ENCODE measurements at places on chromosomes 1 and 21.
A peak's percentile ranks its signal among the peaks of the same experiment; 100 is the strongest.

GRCh38 chr1:248897412-248898337, 8.4 kb upstream of the PGBD2 start:
- H3K27me3 ChIP-seq = no peaks in the 10 kb centered on the region
- no peak overlapping the region for H3K4me3 ChIP-seq

- no peaks in the 10 kb centered on the region for H3K27me3 ChIP-seq
- H3K4me3 ChIP-seq = no peak overlapping the region
- DNase-seq = no peak
- no peaks in the 10 kb centered on the region for H3K4me1 ChIP-seq
Observed at GRCh38 chr1:73359001-73359400, 839.0 kb downstream of the LRRIQ3 start.

DNA sequence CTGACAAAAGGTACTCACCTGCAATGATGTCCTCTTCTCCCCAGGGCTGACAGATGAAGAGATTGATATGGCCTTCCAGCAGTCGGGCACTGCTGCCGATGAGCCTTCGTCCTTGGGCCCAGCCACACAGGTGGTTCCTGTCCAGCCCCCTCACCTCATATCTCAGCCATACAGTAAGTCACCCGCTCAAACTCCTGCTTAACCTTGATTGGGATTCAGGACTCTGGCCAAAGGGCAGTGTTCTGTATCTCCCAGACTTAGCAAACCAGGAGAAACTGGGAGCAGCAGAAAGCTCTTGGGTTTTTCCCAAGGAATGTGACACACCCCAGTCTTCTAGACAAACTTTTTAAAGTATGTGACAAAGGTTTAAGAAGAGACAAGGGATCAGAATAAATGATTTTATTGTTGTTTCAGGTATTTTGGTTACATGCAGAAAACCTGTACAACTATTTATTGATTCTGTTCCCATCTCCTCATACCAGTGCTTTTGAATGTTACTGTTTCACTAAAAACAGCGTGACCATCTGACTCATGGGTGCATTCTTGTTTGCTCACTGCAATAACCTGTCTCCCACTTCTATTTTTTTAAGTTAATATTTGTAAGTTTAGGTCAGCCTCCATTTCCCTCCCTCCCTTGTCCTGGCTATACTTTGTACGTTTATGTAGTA, 124.6 kb downstream of the PEX14 start:
- no peaks in the 10 kb centered on the region for H3K36me3 ChIP-seq
- no peak overlapping the region for H3K27ac ChIP-seq
- peak; percentile 60 for DNase-seq
- H3K4me3 ChIP-seq = no peak overlapping the region

DNA sequence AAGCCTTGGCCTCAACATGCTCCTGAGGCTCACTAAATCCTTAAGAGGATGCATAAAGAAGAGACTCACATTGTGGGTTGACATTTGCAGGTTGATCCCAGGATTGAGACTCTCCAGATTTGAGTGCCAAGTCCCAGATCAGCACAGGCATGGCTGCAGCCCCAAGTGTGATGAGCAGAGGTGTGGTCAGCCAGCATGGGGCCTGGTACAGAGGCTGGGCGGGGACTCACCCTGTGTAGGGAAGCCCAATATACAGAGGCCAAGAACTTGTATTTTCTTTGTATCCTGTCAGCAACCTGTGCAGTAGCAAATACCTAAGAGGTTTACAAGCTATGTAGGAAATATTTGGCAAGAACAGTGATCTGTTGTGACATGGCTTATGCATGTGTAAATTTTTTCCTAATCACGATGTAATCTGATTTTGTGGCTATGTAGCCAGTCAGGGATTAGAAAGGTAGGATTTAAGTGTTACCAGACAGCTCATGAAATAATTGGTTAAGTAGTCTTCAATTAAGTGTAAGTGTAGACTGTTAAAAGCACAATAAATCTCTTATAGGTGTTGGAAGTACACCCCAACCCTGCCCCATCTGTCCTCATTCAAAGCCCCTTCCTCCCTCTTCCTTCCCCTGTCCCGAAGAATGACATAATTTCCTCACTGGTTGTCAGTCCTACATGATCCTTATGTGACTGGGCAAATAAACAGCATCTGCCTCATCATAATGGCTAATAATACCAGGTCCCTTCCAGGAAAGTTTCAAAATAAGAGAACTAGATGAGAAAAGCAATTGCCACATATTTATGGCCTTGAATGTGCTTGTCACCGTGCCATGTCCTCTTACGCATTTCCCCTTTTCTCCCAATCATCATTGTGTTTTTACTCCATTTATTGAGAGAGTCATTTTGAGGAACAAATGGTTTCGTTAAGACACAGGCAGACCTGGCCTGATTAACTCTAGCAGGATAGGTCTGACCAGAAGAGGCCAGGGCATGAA, 120.9 kb downstream of the HLX start:
- H3K27me3 ChIP-seq = no peaks in the 10 kb centered on the region
- DNase-seq = peak; percentile 55
- H3K4me1 ChIP-seq = no peaks in the 10 kb centered on the region
- no peak overlapping the region for H3K4me3 ChIP-seq
- no peaks in the 10 kb centered on the region for H3K36me3 ChIP-seq
- H3K27ac ChIP-seq = no peak overlapping the region

DNA sequence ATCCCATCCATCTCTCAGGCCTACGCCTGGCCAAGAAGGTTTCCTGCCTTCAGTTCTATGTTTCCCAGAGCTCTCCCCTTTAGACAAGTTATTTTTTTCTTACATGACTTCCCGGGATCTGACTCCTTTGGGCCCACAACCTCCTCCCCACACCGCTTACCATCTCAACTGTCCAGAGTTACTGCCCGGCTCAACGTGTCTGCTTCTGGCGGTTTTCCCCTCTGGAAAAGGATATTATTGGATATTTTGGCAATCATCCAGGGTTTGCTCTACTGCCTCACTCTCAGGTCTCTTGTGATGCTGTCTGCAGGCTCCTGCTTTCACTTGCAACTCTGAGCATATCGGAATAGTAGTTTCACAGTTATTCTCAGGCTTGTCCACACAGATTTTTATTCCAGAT, 318.2 kb upstream of the CAMK1G start:
- no peak overlapping the region for H3K27ac ChIP-seq
- no peaks in the 10 kb centered on the region for H3K27me3 ChIP-seq
- no peaks in the 10 kb centered on the region for H3K4me1 ChIP-seq
- DNase-seq = no peak
- no peaks in the 10 kb centered on the region for H3K36me3 ChIP-seq

DNA sequence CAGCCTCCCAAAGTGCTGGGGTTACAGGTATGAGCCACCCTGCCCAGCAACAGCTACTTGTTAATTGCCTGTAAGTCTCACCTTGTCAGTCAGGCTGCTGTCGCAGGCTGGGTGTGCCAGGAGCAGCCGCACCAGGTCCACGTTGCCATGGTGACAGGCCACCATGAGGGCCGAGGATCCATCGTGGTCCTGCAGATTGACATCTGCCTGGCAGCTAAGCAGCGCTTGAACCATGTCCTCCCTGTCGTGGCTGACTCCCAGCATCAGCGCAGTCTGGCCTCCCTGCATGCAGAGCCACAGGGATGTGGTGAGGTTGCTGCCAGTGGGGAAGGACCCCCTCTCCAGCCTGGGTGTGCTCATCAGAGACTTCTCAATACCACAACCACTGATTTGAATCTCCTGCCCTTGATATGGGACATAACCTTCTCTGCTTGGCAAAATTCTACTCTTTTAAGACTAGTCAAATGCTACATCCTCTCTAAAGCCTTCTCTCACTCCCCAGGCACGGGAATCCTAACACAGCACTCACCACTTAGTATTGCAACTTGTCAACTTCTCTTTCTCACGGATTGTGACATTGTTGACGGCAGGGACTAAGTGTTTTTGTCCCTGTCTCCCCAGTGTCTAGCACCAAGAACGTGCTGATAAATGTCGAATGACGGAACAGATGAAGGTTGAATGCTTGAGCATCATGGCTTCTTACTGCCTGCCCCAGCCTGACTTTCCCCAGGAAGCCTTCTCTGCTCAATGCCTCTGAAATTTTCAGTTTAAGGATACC, 52.9 kb downstream of the L1TD1 start:
- no peak overlapping the region for H3K27ac ChIP-seq
- H3K4me1 ChIP-seq = no peaks in the 10 kb centered on the region
- H3K4me3 ChIP-seq = no peak overlapping the region
- peaks cover 50% of the 10 kb centered on the region for H3K36me3 ChIP-seq
- DNase-seq = peak; percentile 48

DNA sequence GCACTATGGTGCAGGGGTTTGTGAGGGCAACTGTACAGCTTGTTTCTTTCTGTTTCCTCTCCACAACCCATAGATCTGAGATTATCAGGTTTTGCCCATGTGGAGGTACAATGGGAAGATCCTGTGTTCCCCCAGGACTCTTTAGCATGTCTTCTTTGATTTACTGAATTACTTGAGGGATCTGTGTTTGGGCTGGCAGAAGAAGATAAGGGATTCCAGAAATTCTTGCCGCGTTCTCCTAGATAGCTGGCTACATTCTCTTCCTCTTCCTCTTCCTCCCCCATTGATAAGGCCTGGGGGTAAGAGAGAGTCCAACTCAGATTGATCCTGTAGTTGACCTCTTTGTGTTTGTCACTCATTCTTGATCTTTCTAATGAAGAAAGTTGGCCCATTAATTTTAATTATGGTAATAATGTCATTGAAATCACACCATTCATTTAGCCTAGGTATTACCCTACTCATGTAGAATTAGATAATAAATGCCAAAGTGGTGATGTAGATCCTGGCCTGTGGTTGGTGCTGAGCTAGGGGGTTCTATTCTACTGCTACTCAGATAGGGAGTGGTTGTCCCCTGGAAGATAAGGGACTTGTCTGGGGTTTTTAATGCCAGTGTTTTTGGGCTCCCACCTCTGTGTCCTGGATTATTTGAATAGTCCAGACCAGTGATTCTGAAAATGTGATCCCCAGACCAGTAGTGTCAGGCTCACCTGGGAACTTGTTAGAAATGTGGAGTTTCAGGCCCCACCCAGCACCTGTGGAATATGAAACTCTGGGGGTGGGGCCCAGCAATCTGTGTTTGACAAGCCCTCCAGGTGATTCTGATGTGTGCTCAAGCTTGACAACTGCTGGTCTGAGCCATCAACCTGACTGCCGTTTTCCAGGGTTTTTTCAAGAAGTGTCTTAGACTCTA, 122.2 kb downstream of the NOS1AP start:
- no peaks in the 10 kb centered on the region for H3K27me3 ChIP-seq
- H3K4me1 ChIP-seq = peaks cover 11% of the 10 kb centered on the region
- H3K27ac ChIP-seq = peak overlapping the region; percentile 30
- H3K4me3 ChIP-seq = no peak overlapping the region
- H3K36me3 ChIP-seq = no peaks in the 10 kb centered on the region

DNA sequence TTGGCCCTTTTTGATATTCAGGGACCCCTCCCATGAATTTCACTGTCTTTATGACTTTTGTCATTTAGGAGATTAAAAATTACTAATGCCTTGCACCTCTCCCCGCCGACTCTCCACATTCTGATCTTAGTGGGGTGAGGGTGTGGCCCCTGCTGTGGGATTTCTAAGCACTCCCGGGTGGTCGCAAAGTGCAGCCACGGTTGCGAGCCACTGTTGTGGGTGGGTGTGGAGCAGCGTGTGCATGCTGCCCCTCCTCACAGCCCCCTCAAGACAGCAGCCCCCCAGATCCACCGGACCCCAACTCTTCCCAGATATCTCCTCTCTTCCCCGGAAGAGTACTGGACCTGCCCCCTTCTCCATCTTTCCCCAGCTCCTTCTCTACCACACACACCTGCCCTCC, 66.6 kb upstream of the EFHD2 start:
- H3K36me3 ChIP-seq = no peaks in the 10 kb centered on the region
- peaks cover 2% of the 10 kb centered on the region for H3K27me3 ChIP-seq

GRCh38 chr1:110348771-110349170, 9.6 kb downstream of the RBM15 start:
- no peak overlapping the region for H3K4me3 ChIP-seq
- no peaks in the 10 kb centered on the region for H3K27me3 ChIP-seq
- peak; percentile 63 for DNase-seq
- peaks cover 4% of the 10 kb centered on the region for H3K4me1 ChIP-seq
- no peak overlapping the region for H3K27ac ChIP-seq

DNA sequence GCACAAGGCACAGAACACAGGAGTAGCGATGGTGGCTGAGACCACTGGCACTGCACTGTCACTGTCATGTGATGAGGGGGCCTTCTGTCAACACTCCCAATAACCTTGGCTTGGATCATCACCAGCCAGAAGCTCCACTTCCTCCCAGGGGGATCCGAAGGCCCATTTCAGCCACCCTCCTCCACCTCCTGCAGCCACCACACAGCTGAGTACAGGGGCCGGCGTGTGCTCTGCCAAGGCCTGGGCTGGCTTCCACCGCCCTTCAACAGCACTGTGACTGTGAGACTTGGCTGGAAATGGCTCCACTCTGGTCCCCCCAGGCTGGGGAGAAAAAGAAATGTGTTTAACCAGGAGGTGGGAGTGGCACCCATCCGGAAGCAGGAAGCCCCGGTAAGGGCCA, 9.9 kb upstream of the NADK start:
- no peaks in the 10 kb centered on the region for H3K27me3 ChIP-seq
- H3K4me1 ChIP-seq = peaks cover 2% of the 10 kb centered on the region
- no peak overlapping the region for H3K4me3 ChIP-seq
- no peak for DNase-seq

DNA sequence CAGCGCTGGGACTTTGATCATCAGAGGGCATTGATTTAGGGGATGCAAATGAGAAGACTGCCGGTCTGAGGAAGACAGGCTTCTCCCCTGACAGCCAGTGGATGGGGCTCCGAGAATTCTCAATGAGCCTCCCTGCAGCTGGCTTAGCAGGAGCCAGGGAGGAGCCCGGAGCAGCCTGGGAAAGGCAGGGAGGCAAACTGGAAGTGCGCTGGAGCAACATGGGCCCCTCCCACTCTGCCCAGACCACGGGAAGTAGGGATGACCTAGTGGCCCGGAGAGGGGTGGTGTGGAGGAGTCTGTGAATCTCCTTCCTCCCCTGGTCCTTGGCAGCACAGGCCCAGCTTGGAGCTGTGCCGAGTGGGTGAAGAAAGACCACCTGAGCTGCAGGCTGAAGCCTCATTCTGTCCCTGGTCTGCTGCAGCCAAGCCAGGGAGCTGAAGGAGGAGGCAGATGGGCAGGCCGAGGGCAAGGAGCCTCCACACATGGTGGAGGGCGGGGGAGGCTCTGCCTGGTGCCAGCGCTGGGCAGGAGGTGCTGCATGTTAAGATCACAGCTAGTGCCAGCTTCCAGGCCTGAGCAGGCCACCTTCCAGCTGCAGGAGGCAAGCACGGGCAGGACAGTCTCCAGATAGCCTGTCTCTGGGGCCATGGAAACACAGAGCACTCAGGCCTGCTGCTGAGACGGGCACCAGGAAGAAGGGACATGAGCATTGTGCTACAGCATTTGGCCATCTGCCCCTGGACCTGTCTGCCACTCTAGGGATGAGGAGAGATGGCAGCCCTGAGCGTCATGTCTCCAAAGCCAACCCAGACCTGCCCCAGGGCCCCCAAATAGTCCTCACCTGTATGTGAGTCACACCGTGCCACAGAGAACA, 12.2 kb upstream of the CLSTN1 start:
- H3K4me1 ChIP-seq = no peaks in the 10 kb centered on the region
- H3K27me3 ChIP-seq = no peaks in the 10 kb centered on the region
- no peak for DNase-seq
- H3K4me3 ChIP-seq = peak overlapping the region; percentile 11
- no peak overlapping the region for H3K27ac ChIP-seq

Data from trophoblast cell (in vitro differentiated cells and primary cell).